Endothelial cell of umbilical vein (primary cell): ENCODE measurements at places on chromosomes 16 and 17. TPM values are rescaled to one million over a fixed set of nuclear protein-coding genes. Genes with fewer than 3 reads are reported as not detected.

SLC16A13 gene
- total RNA-seq: 18.6 and 24.7 TPM in 2 replicates

PRAC1 gene
- total RNA-seq: not detected in 2 replicates

HID1 gene
- total RNA-seq: 36.8 and 41.4 TPM in 2 replicates

KRT32 gene
- not detected in 2 replicates for total RNA-seq

GP1BA gene
- total RNA-seq: not detected in 2 replicates

CD300E gene
- not detected in 2 replicates for total RNA-seq

CPPED1 gene
- total RNA-seq: 55.8 and 59.3 TPM in 2 replicates

PCGF2 gene
- total RNA-seq: 77.5 and 78.4 TPM in 2 replicates

TMEM235 gene
- total RNA-seq: 0.38 TPM in 1 of 2 replicates, not detected in the other

CDH16 gene
- not detected in 2 replicates for total RNA-seq

ZNF267 gene
- 19.1 and 21.9 TPM in 2 replicates for total RNA-seq

VASN gene
- 0.14 and 0.42 TPM in 2 replicates for total RNA-seq

SDR42E2 gene
- 0.13 and 0.21 TPM in 2 replicates for total RNA-seq

RASD1 gene
- 15.7 and 21.3 TPM in 2 replicates for total RNA-seq

KRT16 gene
- total RNA-seq: not detected in 2 replicates

RPTOR gene
- 37.0 and 41.8 TPM in 2 replicates for total RNA-seq

HSF5 gene
- total RNA-seq: 0.07 TPM in 1 of 2 replicates, not detected in the other

CA7 gene
- not detected in 2 replicates for total RNA-seq

TM4SF5 gene
- not detected in 2 replicates for total RNA-seq

DHX8 gene
- total RNA-seq: 52.1 and 65.6 TPM in 2 replicates

FBXO31 gene
- 28.7 and 31.8 TPM in 2 replicates for total RNA-seq

PROCA1 gene
- 2.1 and 2.6 TPM in 2 replicates for total RNA-seq

CHP2 gene
- not detected in 2 replicates for total RNA-seq

MT2A gene
- total RNA-seq: 1,337 and 1,517 TPM in 2 replicates

KRTAP29-1 gene
- not detected in 2 replicates for total RNA-seq

SGCA gene
- not detected in 2 replicates for total RNA-seq

PRAC2 gene
- not detected in 2 replicates for total RNA-seq

KRTAP2-3 gene
- total RNA-seq: not detected in 2 replicates

NTN3 gene
- total RNA-seq: 0.15 TPM in 1 of 2 replicates, not detected in the other

OTOP3 gene
- not detected in 2 replicates for total RNA-seq

GAST gene
- not detected in 2 replicates for total RNA-seq

ERCC4 gene
- total RNA-seq: 15.1 and 17.1 TPM in 2 replicates

TEDC2 gene
- total RNA-seq: 12.7 and 15.2 TPM in 2 replicates

SLC12A3 gene
- not detected in 2 replicates for total RNA-seq

APOBR gene
- total RNA-seq: not detected in 2 replicates

FSCN2 gene
- 0.58 and 0.71 TPM in 2 replicates for total RNA-seq

VWA3A gene
- total RNA-seq: 0.46 and 0.84 TPM in 2 replicates

RUNDC3A gene
- not detected in 2 replicates for total RNA-seq

CCL4 gene
- not detected in 2 replicates for total RNA-seq

CASKIN1 gene
- total RNA-seq: 0.35 and 0.58 TPM in 2 replicates

IGF2BP1 gene
- 91.7 and 99.5 TPM in 2 replicates for total RNA-seq

KRT33A gene
- not detected in 2 replicates for total RNA-seq

PIRT gene
- not detected in 2 replicates for total RNA-seq

HIGD1B gene
- not detected in 2 replicates for total RNA-seq

RNF157 gene
- total RNA-seq: 0.48 and 0.86 TPM in 2 replicates

CNTNAP1 gene
- 3.6 and 44.8 TPM in 2 replicates for total RNA-seq

MPP2 gene
- 1.2 and 1.6 TPM in 2 replicates for total RNA-seq

SMIM36 gene
- total RNA-seq: not detected in 2 replicates
